Dorsolateral prefrontal cortex (tissue), 122 donors: ENCODE measurements at places on chromosomes 3 and 15.

DNA sequence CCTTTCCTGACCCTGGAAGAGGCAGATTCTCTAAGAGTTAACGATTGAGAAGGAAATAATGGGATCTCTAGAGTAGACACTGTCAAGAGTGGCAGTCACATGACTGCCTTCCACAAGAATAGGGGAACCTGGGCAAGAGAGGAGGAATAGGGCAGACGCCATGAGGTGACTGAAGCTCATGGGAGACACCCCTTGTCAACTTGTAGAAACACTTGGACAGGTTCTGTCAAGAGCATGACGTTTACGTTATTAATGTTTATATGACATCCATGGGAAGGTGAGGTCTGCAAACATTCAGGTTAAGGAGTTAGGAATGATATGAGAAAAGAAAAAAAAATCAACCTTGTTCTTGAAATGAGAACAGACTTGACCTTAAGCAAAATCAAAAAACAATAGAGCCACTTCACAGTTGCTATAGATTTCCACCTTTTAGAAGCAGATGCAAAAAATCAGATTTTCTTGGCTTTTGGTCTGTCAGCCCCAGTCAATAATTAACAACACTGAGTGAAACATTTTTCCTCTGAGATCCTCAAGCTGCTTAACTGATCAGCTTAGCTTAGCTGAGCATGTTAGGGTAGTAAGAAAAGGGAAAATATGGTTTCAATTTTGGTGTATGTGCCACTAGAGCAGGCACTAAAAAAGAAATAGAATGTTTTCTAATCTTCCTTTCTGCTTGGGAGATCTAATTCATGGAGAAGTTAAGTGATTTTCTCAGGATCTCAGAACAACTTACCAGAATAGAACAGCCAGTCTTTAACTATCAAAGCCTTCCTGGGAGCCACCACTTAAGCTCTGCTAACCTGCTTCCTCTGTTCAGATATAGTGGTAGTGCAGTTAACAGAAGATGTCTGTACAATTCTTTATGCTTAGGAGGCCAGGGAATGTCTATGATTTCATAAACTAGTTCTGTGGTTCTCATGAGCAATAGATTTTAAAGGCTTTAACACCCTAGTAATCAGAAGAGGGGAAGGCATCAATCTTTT lies 116.9 kb downstream of the B3GALNT1 start:
- no peak for DNase-seq

- no peak for DNase-seq
Observed at GRCh38 chr3:134255404-134255803, 4.7 kb upstream of the RYK start.

- DNase-seq: no peak
Observed at GRCh38 chr3:20352546-20353179, 166.7 kb upstream of the SGO1 start.

DNA sequence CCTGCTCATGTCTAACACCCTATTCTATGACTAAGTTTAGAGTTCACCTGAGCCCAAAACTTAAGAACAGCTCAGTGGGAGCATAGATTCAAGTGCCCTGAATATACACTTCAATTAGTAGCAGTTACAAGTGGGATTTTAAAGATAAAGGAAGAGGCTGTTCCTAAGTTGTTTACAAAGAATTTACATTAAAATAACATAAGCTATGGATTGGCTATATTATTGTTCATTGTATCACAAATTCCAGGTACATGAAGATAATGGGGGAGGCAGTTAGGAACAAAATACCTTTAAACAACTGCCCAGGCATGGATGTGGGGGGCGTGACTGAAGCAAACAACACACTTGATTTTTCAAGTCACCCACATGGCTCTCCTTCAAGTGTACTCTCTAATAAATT lies 52.7 kb downstream of the ROPN1B start:
- no peak for DNase-seq

DNA sequence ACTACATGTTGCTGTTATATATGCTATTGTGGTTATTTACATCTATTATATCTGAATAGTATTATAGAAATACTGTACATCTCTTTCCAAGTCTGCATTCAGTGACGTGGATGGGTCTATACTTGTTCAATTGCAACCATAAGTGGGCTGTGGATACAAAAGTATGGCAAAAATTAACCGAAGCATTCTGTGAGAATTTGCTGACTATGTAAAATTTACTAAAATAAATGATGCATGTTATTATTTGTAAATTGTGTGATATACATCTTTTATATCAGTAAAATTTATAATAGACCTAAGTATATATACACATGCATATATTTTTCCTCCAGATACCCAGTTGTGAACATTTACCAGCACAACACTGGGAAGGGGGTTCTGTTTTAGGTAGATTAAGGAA lies 215.1 kb downstream of the NECTIN3 start:
- DNase-seq: no peak

DNA sequence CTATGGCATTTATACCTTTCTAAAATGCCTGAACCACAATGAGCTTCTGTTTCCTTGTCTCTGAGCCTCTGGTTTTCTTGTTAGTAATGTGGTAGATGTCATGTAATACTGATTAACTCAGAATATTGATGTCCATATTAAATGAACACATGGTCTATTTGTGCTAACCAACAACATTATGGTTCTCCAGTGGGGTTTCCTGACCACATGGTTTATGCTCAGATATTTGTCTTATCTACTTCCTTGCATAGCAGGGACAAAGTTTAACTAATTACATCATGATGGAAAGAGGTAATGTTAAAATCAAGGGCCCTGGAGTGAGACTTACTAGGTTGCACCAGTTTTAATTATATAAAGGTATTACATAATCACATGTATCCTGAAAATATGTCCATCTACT lies 62.6 kb upstream of the SCN10A start:
- no peak for DNase-seq
